ENCODE measurements at places on chromosomes 7 and 10.

GRCh38 chr10:56823849-56824248, 462.8 kb upstream of the ZWINT start:
- no peak for DNase-seq

GRCh38 chr7:136061433-136061832, 84.3 kb upstream of the MTPN start:
- DNase-seq, result no peak

DNA sequence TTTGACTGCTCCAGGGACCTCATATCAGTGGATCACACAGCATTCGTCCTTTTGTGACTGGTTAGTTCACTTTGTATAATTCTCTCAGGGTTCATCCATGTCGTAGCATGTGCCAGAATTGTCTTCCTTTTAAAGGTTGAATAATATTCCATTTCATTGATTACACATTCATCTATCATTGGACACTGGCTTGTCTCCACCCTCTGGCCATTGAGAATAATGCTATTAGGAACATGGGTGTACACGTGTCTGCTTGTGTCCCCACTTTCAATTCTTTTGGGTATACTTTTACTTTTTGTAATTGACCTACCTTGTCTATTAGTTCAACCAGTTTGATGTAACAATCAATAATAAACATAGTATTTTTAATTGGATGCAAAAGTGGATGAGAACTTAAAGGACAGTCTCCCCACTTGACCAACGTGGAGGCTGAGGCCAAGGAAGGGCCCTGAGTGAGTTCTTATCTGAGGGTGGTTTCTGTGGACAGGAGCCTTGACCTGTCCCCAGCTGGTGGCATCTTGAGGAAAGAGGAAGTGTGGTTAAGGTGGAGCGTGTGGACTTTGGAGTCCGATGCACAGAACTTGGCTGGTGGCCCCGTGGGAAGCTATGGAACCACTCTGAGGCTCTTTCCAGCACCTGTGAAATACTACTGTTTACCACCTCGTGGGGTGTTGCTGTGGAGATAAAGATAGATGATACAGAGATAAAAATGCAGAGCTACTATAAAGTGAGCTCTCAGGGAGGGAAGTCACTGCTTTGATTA, 16.6 kb downstream of the WDFY4 start:
- DNase-seq, result no peak

DNA sequence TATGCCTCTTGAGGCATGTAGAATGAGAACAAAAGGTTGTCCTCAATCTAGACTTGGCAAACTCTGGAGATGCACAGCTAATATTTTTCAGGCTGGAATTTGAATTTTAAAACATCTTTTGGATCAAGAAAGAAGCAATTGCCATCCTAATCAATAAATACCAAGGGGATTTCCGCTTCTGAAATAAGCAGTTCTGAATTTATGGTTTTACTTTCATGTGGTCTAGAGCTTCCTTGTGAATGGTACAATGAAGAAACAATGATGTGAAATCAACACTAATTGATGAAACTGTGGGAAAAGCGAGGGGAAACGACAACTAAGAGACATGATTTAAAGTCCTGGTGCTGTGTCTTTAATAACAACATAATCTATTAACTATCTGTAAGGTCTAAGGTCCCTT, 1202.7 kb downstream of the SORCS3 start:
- DNase-seq, result no peak

DNA sequence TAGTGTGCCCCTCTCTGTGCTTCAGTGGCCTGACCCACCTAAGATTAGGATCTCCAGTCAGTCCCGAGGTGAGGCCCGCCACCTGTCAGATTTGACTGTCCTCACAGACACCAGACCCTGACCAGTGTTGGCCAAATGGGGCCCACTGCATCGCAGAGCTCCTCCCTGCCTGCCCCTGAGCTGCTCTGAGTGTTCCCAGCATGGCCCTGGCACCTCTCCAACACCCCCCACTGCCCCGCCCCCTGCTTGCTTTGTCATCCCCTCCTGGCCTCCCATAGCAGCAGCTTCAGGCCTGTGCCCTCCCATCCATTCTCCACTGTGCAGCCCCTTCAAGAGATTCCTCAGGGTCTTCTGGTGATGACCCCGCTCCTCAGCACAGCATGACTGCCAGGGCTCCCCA, 67.6 kb downstream of the C10orf120 start:
- DNase-seq, result no peak

DNA sequence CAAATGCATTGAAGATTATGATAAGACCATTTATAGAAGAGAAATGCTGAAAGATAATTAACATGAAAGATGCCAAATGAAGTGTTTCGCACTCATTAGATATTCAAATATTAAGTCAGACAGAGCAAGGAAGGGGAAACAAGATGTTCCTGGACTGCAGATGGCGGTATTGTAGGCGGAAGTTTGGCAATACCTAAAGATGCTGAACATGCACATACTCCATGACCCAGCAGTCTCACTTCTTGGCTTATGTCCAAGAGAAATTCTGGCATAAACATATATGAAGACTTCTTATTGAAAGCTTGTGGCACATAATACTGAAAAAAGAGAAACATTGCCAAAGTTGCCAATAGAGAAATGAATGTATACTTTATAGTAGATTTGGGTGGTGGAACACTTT, 325.4 kb upstream of the SEMA3C start:
- no peak for DNase-seq

DNA sequence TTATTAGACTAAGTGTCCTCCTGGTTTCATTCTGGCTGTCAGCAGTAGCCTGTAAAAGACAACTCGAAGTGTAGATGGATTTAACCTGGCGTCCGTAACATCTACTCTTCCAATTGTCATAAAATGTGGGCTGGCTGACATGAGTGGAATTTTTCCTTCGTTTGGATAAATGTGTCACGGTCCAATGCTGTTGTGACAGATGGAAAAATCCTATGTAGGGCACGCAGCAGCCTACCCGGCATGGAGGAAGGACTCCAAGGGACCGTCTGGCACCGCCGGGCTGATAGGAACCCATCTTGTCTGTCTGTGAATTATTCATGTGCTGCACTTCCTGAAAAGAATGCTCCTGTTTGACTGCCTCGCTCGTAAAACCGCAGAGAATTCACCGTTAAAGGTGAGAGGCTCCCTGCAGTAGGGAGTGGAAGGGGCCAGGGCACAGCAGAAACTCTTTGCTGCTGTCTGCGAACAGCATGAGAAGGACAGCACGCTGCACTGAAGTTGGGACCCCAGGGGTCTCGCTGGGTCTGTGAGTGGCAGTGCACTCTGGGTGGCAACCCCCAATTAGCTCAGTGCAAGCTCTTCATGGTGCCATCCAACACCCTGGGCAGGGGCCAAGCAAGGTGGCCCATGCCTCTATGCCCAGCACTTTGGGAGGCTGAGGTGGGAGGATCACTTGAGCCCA, 1.6 kb upstream of the ORAI2 start:
- no peak for DNase-seq

GRCh38 chr7:107628461-107629064, 32.1 kb upstream of the SLC26A4 start:
- DNase-seq, result no peak
